ENCODE measurements at places on chromosomes 7 and 10.
A peak's percentile ranks its signal among the peaks of the same experiment; 100 is the strongest.

GRCh38 chr7:128893251-128894100, 17.0 kb downstream of the KCP start:
- no peak for DNase-seq

- peak; percentile 71 for DNase-seq
Measured at GRCh38 chr7:158976849-158977593, 120.7 kb downstream of the DYNC2I1 start.

DNA sequence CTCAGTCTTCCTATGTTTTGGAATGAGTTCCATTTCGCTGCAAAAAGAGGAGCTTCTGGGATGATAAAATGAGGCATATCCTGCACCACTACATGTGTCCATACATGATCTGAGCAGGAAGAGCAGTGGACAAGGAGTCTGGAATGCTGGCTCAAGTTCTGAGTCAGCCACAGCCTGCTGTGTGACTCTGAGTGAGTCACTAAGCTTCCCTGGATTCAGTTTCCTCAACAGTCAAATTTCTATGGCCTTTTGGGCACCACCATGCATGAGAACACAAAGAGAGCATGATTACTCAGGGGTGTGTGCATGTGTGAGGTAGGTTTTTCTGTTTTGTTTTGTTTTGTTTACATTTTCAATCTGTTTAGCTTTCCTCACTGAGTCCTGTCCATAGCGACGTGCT, 254.6 kb downstream of the ANKRD30A start:
- DNase-seq: no peak

DNA sequence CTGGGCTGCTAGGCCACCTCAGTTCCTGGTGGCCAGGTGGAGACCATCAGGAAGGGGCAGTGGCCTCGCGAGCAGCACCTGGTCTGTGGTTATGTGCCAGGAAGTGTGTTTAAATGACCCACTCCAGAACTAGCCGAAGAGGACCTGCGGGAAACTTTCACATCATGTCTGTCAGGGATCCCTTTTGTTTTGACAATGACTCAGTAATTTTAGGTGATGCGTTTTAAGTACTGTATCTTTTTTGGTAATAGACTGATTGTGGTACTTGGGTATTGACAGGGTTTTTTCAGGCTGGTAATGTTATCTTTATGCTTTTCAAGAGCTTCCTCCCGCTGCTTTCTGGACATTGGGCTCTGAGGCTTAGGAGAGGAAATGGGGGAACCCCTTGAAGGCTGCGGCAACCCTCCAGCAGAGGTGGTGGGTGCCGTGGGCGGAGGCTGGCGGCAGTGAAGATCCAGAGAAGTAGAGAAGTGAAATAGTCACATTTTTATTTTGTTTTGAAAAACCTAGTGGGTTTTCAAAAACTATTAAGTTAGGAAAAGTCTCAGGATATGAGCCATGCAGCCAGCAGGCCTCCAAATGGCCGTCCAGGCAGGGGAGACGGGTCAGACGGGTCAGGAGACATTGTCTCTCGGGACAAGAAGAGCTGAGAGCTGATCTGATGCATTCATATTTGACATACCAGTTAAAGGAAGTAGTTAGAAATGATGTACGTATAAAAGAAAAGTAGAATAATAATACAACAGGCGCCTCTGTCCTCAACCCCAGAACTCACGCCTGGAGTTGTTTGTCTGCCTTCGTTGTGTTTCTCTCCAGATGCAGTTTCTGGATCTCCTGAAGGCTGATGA, 27.7 kb downstream of the PPP2R2D start:
- no peak for DNase-seq

DNA sequence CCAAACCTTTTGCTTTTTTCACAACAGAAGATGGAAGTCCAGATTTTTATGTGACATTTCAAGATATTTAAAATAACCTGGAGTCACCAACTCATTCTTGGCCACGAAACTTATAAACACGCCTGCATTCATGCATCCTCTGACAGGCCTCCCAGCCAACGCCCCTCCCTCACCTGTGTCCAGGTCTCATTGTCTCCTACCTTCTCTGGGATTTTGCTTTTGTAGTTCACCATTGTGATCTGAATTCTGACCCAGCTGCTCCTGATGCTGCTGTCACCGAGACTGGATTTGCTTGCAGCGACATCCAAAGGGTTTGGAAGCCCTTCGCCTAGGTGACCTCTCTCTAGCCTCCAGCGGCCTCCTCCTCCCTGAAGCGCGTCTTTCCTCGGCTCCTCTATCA, 10.8 kb downstream of the ZNF467 start:
- DNase-seq: no peak

DNA sequence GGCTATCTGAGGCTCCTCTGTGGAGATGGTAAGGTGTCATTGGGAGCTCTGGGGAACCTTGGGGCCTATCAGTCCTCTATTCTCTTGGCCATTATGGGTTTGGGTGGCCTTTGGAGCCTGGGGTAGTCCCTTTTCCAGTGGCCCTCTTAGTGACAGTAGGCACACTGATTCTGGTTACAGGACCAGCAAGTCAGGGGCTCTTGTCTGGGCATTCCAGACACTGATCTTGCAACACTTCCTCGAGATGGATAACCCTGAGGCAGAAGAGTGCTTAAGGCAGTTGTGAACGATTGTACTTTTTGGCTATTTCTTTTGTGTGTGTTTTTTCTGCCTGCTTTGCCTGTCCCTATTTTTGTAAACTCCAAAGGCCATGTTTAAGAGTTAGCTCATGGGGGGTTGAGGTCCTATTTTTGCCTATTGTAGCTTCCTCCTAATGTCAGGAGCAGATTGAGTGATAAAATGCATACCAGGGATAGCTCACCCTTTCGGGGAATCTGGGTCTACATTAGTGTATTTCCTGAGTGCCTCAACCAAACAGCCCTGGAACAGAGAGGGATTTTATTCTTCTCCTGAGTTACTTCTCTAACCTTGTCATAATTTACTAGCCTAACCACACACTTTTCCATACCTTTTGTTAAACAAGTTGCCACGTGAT, 61.2 kb downstream of the PRKAR2B start:
- no peak for DNase-seq

GRCh38 chr7:73612598-73613269, 11.6 kb downstream of the MLXIPL start:
- DNase-seq: no peak

GRCh38 chr7:27303026-27303425, 60.4 kb downstream of the EVX1 start:
- DNase-seq: no peak

GRCh38 chr10:70913893-70914240, 25.5 kb upstream of the PCBD1 start:
- DNase-seq: no peak

DNA sequence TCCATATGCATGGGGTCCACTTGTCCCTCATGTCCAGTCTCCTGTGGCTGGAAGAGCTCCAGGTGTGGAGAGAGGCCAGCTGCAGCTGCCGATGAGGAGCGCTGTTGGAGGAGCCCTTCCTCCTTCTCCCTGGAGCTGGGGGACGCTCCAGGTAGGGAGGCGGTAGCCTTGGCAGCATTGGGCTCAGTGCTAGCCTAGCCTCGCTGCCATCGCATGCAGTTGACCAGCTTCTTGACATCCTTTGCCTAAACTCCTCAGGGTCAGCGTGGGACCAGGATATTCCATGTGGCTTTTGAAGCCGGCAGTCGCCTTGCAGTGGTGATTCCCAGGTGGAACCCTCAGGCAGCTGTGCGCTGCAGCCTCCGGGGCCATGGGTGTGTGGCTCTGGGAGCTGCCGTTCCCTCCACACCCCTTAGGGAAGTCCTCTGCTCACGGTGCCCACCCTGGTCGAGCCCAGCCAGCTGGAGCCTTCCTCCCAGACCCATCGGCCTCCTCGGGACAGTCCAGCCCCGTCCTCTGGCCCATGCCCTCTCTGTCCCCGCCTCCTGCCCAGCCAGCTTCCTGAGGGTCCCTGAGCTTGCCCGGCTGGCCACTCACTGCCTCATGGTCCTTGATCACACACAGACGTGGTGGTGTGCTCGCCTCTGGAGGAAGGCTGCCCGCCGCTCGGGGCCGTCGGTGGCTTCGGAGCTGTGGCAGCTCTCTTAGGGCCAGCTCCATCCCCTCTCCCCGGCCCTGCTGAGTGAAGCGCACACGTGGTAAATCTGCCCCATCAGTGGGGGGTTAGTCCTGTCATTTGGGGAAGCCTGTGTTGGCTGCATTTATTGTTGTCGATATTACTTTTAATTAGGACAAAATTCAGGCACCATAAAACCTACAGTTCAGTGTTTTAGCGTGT, 21.2 kb downstream of the INPP5A start:
- DNase-seq: no peak

GRCh38 chr10:24744946-24745345, 21.3 kb upstream of the ARHGAP21 start:
- DNase-seq: no peak

- DNase-seq: no peak
Measured at GRCh38 chr10:60358282-60358681, 31.4 kb downstream of the ANK3 start.

GRCh38 chr10:51377070-51377931, 303.0 kb downstream of the PRKG1 start:
- DNase-seq: no peak

DNA sequence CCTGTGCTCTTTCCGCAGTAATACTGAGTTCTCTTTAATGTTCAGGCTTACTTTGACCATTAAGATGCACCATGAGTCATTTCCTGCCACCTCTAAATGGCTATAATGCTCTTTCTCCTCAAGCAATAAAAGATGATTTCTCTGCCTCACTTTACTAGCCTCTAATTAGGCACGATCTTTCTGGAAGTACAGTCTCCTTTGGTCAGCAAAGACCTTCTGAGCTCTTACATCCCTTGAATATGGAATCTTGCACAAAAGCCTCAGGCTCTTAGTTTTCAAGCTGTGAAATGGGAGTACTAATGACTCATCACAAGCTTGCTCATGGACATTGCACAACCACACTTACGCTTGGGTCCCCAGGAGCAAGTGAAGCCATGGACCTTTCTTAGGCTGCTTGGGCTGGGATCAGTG, 85.9 kb downstream of the FRMD4A start:
- no peak for DNase-seq

- no peak for DNase-seq
Measured at GRCh38 chr7:74569501-74570075, 87.9 kb upstream of the GTF2I start.

DNA sequence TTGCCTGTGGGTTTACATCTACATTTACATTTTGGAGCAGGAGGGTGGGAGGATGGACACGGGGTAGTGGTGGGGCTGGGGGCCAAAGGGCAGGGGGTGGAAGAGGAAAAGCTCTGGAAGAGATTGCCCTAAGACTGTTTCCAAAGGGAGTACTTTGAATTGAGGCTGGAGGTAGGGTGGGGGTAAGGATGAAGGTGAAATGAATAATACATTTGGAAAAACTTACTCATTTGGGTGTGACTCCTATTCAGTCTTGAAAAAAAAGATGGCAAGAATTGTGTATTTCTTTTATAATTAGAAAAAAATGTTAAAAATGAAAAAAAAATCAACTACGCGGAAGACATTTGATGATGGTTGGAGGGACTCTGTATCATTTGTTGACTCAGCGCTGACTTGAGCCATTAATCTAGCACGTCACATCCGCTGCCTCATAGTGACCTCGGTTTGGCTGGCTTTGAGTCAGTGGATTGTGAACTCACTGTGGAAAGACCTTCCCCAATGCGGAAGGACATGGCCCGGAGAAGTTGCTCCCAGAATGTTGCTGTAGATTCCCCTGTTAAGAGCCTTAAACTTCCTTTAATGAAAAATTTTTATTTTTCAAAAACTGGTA, 2.8 kb downstream of the FAM180A start:
- DNase-seq: no peak

DNA sequence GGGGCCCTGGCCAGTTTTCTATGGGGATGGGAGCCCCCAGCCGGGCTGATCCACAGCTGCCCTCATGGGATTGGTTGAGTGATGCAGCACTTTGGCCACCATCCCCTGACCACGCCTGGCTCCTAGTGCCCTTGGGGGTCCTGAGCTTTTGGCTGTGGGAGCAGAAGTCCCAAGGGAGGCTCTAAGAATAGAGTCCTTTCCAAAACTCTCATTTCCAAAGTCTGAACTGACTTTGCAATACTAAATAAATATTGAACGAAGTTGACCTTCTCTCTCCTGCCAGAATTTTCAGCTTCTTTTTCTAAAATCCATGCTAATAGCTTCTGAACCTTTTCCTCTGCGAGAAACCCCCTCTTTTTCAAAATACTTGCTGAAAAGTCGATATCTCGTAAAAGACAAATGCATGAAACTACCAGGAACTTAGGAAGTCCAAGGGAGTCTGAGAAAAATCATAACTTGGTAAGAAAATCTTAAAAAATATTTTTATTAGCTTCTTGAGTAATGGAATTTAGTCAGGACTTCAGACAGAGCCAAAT, 62.7 kb upstream of the IGFBP3 start:
- no peak for DNase-seq

DNA sequence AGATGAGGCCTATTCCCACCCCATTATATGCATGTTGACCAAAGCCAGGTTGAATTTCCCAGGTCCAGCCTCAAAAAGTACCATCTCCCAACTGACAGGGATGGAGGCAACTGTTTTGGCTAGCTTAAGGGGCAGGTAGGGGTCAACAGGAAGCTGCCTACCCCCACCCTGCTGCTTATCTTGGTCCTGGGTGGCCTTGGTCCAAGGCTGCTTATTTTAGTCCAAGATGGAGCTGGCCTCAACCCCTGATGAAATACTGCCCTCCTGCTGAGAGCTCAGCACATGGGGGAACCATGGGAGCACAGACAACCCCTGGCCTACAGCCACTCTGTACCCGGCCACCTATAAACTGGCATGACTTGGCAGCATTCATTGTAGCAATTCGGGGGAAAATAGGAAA, 23.1 kb downstream of the MYO1G start:
- no peak for DNase-seq

DNA sequence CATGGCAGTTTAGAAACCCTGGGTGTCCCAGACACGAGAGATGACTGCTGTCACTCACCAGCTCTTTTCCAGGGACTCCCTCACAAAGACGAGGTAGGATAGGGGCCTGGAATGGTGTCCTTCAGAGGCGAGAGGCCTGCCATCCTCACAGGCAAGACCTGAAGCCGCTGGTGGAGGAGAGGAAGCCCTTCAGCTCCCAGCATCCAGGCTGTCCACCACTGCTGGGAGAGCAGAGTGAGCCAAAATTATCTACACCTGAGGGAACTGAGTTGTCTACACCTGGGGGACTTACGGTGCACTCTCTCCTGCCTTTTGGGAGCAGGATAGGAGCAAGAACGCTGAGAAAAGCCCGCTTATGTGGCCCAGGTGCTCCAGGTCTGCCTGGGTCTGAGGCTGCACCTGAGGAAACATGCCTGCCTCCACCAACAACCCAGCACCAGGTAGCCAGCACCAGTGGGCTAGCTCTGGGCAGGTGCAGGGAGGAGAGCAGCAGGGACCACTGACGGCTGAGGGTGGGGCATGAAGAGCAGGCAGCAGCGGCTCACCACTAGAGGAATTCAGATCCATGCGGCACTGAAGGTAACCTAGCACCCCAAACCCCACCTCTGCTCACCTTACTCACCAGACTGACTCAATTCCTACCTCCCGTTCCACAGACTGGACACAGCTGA, 357.2 kb downstream of the SH2D4B start:
- DNase-seq: no peak

GRCh38 chr10:28841625-28842024, 164.3 kb downstream of the BAMBI start:
- DNase-seq: no peak

Data from effector memory CD4-positive, alpha-beta T cell (primary cell).